ENCODE measurements at places on chromosomes 12 and 14.

GRCh38 chr12:132117558-132117875, 26.6 kb downstream of the DDX51 start:
- no peak for DNase-seq

GRCh38 chr14:77130386-77130785, 11.2 kb downstream of the ZDHHC22 start:
- DNase-seq: no peak

DNA sequence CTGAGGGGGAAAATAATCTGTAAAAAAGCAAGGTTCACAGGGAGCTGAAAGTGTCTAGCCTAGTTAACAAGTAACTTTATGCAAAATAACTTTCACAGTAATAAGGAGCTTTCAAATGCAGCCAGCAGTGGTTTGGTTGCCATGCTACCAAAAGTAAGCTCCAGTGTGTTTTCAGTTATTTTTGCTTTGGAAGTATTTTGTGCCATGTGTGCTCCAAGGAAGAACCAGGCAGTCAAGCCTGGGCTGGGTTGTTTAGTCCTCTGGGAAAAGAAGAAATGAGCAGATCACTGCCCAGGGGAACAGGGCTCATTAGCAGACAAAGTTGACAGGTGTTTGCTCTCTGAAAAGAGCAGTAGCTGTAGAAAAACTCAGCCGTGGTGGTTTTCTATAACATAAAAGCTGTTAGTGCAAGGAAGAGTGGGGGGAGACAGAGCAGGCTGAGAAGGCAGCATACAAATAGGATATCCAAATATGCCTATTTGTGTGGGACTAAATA, 92.8 kb upstream of the TMTC2 start:
- no peak for DNase-seq

- no peak for DNase-seq
These were observed 148.9 kb downstream of the PPM1H start for GRCh38 chr12:62785941-62786559.

- DNase-seq: no peak
These were observed 274.7 kb downstream of the NEDD1 start for GRCh38 chr12:97181571-97182265.

- DNase-seq: no peak
These were observed 191.5 kb downstream of the SLC5A8 start for GRCh38 chr12:101018540-101018939.

- no peak for DNase-seq
These were observed 8.9 kb downstream of the COX14 start for GRCh38 chr12:50120953-50121352.

- DNase-seq: no peak
These were observed 461.0 kb downstream of the GXYLT1 start for GRCh38 chr12:41683513-41684240.

Data from KG1 (cell line).